Chondrocyte (in vitro differentiated cells): ENCODE measurements at places on chromosomes 16 and 17.
A peak's percentile ranks its signal among the peaks of the same experiment; 100 is the strongest.

- DNase-seq: no peak
Measured at GRCh38 chr16:85140455-85141012, 28.3 kb upstream of the CIBAR2 start.

GRCh38 chr17:42883802-42884558, 16.6 kb upstream of the G6PC1 start:
- DNase-seq: no peak

GRCh38 chr17:4307179-4307930, 43.6 kb upstream of the ANKFY1 start:
- no peak for DNase-seq

DNA sequence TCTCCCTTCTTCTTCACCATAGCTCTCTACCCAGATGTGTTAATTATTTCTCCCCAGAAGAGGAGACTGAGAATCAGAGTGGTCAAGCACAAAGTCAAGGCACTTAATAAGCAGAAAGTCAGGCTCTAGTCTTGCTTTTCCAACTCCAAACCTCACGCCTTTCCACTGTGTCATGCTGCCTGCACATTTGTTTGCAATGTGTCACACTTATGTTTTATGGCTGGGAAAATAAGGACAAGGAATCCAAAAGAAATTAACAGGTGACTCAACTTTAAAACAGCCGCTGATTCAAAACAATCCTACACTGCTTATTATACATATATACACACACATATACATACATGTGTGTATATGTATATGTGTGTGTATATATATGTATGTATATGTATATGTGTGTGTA, 255.7 kb upstream of the DYNLRB2 start:
- DNase-seq: no peak

GRCh38 chr16:84075376-84075775, 32.8 kb upstream of the SLC38A8 start:
- DNase-seq: no peak

- DNase-seq: no peak
Measured at GRCh38 chr17:78000341-78000740, 41.8 kb downstream of the TNRC6C start.

DNA sequence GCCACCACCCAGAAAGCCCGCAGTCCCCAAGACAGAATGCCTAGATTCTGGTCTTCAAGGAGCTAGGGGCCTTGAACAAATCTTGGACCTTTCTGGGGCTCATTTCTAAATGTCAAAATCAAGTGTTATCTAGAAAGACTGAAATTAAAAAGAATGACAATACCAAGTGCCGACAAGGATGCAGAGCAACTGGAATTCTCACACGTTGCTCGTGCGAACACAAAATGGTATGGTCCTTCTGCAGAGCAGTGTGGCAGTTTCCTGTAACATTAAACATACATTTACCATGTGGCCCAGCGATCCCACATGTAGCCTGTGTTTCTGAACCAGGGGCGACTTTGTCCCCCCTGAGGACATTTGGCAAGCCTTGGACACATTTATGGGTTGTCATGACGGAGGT, 137.9 kb downstream of the GAS7 start:
- no peak for DNase-seq

- no peak for DNase-seq
Measured at GRCh38 chr16:17068524-17068923, 402.2 kb downstream of the XYLT1 start.

GRCh38 chr16:79388396-79388795, 212.1 kb downstream of the MAF start:
- no peak for DNase-seq

- no peak for DNase-seq
Measured at GRCh38 chr17:80026359-80027042, 9.2 kb downstream of the TBC1D16 start.

- DNase-seq: no peak
Measured at GRCh38 chr16:58732545-58733247, 1.4 kb downstream of the GOT2 start.

- no peak for DNase-seq
Measured at GRCh38 chr16:85570213-85570734, 42.8 kb upstream of the GSE1 start.

DNA sequence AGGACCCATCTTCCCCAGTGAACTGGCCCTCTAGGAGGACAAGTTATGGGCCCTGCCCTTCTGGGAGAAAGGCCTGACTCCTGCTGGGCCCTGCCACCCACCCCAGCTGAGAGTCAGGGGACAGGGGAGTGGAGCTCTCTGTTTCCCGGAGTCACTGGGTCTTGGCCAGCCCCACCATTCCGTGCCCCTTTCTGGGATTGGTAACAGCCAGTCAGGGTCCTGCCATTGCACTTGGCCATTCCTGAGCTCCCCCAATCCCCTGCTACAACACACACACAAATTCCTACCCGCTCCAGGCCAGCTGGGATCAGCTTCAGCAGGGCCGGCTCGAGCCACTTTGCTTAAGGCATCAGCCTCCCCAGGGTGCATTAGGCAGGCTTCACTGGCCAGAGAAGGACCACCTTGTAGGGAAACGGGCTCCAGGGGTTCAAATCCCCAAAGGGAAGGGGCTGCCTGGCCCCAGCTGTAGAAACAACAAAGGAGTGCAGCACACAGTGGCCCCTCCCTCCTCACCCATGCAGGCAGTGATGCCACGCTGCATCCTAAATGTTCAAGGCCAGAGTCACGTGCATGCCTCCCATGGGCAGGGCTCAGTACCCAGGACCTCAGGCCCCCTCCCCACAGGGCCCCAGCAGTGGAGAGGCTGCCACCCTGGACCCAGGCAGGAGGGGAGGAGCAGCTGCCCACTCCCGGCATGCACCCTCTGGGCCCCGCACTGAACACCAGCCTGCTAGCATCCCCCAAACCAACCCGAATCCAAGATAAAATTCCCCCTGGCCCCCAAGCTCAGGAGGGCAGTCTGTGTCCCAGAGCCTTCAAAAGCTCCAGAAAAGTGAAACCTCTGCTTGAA, 37.7 kb downstream of the C16orf78 start:
- no peak for DNase-seq

DNA sequence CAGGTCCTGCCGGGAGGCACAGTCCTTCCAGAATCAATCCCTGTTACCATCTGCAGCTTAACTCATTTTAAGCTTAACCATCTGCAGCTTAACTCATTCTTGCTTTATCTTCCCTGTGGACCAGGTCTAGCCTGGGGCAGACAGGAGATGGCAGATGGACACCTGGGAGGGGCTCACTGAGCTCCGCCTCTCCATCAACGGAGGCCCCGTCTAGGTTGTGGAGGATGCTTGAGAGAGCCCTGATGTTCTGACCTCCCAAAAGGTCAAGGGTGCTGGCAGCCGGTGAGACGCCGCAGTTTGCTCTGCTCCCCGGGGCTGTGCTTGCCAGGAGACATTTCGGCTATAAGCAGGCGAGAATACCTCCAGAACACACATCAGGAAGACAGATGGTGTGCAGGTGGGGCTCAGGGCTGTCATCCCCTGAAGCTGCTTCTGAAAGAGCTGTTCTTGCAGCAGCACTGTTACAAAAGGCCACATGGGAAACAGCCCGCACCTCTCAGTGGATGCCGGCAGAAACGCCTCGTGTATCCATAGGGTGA, 41.3 kb downstream of the BAIAP2 start:
- DNase-seq: no peak

DNA sequence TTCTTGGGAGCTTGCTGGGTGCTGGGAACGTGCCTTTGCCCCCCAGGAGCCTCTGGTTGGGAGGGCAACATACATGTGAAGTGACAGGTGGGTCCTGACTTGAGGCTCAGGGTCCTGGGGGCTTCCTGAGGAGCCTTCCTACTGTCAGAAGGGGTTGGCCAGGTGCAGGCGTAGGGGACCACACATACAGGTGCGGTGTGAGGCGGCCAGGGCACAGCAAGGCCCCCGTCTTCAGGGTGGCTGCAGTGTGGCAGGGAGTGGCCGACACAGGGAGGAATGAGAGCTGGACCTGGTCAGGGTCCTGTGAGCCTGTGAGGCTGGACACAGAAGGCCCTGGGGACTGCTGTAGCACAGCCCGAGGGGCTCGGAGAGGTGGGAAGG, 10.6 kb downstream of the TCF25 start:
- no peak for DNase-seq

DNA sequence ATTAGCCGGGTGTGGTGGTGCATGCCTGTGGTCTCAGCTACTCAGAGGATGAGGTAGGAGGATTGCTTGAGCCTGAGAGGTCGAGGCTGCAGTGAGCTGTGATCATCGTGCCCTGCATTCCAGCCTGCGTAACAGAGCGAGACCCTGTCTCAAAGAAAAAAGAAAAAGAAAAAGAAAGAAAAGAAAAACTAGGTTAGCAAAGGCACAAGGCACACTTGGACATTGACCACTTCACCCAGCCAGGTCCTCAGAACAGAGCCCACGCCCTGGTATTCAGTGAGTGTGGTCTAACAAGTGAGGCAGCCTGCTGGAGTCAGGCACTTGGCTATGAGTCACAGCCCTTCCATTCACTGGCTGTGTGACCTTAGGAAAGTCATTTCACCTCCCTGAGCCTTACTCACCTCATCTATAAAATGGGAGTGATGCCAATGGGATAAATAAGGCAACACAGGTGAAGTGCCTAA, 10.4 kb downstream of the MILR1 start:
- no peak for DNase-seq

DNA sequence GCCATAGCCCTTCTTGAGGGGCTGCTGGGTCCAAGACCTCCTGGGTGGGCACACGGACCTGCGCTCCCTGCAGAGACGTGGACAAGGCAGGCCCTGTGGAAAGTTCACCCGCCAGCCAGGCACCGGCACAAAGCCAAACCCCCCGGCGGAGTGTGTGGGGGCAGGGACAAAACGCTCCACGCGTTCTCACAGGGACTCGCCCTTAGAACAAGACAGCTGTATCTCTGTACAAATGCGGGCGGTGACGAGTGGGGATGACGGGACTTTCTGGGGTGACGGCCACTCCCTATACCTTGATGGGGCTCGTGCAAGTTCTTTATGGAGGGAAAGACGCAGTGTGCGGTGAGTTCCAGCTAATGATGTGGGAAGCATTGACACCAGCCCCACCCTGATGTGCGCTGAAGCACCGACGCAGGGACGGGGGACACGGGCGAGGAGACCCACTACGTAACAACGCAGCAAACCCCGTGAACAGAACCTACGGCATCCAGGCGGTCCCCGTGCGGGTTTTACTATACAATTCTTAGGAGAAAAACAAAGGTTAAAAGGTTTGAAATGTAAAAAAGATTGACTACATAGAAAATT, 49.4 kb downstream of the LMF1 start:
- DNase-seq: no peak

GRCh38 chr17:75346906-75347305, 57.7 kb upstream of the SLC25A19 start:
- no peak for DNase-seq

GRCh38 chr17:80294210-80294609, 33.6 kb downstream of the RNF213 start:
- DNase-seq: peak; percentile 36

DNA sequence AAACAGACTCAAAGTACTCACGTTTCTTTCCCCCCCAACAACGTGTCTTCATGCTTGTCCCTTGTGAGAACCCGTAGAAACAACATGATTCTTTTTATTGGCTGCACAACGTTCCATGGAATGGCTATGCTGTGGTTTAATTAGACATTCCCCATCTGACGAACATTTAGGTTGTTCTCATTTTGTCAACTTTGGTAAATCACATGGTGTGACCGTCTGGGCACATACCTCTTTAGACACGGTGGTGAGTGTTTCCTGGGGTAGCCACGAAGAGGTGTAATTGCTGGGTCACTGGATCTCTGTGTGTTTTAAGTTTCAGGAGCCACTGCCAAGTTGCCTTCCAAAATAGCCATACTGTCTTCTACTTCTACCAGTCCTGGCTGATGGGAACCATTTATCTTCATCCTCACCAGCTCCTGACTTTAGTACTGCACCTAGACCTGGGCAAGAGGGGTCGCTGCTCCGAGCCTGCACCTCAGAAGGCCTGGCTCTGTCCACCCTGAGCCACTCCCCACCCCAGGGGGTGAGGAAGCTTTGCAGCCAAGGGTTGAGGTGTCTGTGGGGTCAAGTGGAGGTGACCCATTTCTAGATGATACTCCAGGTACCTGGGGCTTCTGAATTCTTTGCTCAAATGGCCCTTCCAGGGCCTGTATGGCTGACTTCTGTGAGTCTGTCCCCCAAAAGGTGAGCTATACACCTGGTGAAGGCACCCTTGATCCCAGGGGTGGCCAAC, 84.7 kb downstream of the IRX5 start:
- no peak for DNase-seq

- DNase-seq: no peak
Measured at GRCh38 chr16:58002936-58003335, 1.7 kb downstream of the USB1 start.

DNA sequence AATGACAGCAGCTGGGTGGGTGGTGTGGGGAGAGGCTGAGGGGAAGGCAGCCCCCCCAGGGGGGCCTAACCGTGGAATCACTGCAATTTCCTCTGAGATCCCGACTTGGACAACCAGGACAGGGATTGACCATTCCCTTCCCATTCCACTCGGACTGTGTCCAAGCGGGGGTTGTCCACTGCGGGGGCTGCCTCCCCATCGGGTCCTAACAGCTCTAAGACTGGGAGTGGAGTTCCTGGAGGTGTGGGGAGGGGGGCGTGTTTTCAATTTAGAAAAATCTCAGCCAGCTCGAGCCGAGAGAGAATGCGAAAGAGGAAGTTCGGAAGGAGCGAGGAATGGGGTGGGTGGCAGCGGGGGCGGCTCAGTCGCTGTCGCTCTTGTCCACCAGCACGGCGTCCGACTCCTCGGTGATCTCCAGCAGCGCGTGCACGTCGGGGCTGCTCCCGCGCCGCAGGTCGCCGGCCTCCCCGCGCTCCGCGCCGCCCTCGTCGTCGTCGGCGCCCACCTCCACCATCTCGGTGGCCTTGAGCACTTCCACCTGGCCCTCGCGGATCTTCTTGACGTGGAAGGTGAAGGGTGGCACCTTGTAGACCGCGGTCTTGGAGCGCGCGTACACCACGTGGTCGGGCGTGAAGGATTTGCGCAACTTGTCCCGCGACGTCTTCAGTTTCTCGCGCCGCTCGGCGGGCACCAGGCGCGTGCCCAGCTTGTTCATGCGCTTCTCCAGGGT, 16.2 kb upstream of the STAT3 start:
- peak; percentile 72 for DNase-seq

GRCh38 chr16:87324411-87325275, 7.5 kb upstream of the C16orf95 start:
- peak; percentile 85 for DNase-seq

- DNase-seq: no peak
Measured at GRCh38 chr16:11114366-11115164, 141.4 kb downstream of the SOCS1 start.

GRCh38 chr16:19914877-19915276, 30.2 kb upstream of the GPRC5B start:
- no peak for DNase-seq

DNA sequence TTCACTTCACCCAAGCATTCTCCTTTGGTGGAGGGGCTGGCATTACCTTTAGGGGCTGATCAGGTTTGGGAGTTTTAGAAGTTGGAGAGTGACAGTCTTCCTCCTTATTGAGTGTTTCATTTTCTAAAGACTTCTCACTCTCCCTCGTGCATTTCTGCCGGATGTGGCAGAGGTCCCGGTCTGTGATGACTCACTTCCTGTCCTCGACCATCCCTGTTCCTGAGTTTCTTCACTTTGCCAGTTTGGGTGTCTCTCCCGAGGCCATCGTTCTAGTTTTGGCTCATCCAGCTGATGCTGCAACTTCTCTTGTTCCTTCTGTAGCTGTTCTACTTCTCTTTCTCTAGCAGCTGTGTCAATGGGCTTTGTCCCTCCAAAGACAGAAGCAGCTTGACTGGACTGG, 104.3 kb downstream of the PHKB start:
- no peak for DNase-seq

GRCh38 chr17:40914075-40914855, 23.2 kb downstream of the KRT23 start:
- no peak for DNase-seq
